ENCODE measurements at places on chromosomes 16 and 17.

DNA sequence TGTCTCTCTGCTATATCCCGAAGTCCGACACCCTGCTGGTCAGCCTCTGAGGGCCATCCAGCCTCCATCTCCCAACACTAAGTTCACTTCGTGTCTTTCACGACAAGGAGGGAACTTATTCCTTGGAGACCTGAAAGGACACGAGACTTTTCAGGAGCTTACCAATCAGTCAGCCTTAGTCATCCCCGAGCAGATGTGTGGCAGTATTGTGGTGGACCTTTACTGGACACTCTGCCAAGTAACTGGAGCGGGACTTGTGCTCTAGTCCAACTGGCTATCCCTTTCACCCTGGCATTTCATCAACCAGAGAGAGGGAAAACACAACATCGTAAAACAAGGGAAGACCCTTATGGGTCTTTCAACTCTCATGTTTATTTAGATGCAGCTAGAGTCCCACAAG is 87.1 kb downstream of the EMP2 start:
- DNase-seq = no peak

- DNase-seq = no peak
Measured at GRCh38 chr17:73713136-73713535, 68.9 kb upstream of the SDK2 start.

GRCh38 chr17:17780922-17781590 is 55.7 kb downstream of the SREBF1 start:
- peak; percentile 54 for DNase-seq

GRCh38 chr17:81406117-81406953 is 11.1 kb downstream of the BAHCC1 start:
- DNase-seq = peak; percentile 81

Data from SK-N-SH (cell line).